Neural cell (in vitro differentiated cells): ENCODE measurements at places on chromosomes 6 and 20. TPM values are rescaled to one million over a fixed set of nuclear protein-coding genes. Genes with fewer than 3 reads are reported as not detected.

Gene B3GALT4
- 2.5 and 7.0 TPM in 2 replicates for polyA plus RNA-seq

Gene GSTA1
- 0.86 TPM in 1 of 2 replicates, not detected in the other for polyA plus RNA-seq

Gene SOBP
- 16.4 and 21.6 TPM in 2 replicates for polyA plus RNA-seq

Gene MRPS18A
- 39.6 and 52.4 TPM in 2 replicates for polyA plus RNA-seq

Gene SRSF12
- polyA plus RNA-seq: 42.1 and 44.0 TPM in 2 replicates

Gene PRR3
- 11.7 and 13.0 TPM in 2 replicates for polyA plus RNA-seq
